T-helper 17 cell (primary cell): ENCODE measurements at places on chromosomes 2 and 18. TPM values are rescaled to one million over a fixed set of nuclear protein-coding genes. Genes with fewer than 3 reads are reported as not detected.

The SH3RF3 gene
- 0.16 TPM for total RNA-seq

The GRHL1 gene
- total RNA-seq = 0.60 TPM

The NOL4 gene
- total RNA-seq = not detected

The CYRIA gene
- total RNA-seq = 0.68 TPM

The CXCR1 gene
- not detected for total RNA-seq

The FOXD4L1 gene
- total RNA-seq = 0.10 TPM

The PARD3B gene
- 1.5 TPM for total RNA-seq

The CRYGC gene
- not detected for total RNA-seq

The TNFRSF11A gene
- 1.2 TPM for total RNA-seq

The GALNT3 gene
- 7.7 TPM for total RNA-seq

The RGPD3 gene
- 0.21 TPM for total RNA-seq

The CDK15 gene
- not detected for total RNA-seq

The C2orf78 gene
- total RNA-seq = not detected

The AOX1 gene
- not detected for total RNA-seq

The GPD2 gene
- 12.7 TPM for total RNA-seq

The INHA gene
- total RNA-seq = not detected

The CFAP53 gene
- 0.42 TPM for total RNA-seq
